Fibroblast of lung (primary cell): ENCODE measurements at places on chromosomes 3 and 15.

DNA sequence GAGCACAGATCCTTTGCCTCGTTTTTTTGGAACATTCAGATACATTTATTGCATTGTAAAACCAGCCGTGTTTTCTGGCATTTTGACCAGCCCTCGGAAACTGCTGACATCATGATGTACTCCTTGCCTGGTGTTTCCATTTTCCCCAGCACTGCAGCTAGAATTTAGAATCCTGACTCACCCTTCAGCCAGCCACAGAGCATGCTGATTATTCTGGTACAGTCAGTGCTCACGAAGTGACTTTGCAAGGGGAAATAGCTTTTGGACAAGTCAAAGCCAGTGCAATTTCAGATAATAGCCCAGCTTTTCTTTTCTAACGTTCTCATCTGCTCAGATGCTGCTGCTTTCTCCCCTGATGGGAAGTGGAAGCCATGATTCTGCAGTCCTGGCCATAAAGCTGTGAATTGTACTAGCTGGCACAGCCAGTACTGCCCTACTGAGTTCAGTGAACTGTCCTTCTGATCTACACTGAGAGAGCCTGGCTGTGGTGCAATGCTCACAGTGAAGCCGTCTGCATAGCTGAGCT lies 12.1 kb upstream of the CNBP start:
- peak; percentile 95 for DNase-seq

DNA sequence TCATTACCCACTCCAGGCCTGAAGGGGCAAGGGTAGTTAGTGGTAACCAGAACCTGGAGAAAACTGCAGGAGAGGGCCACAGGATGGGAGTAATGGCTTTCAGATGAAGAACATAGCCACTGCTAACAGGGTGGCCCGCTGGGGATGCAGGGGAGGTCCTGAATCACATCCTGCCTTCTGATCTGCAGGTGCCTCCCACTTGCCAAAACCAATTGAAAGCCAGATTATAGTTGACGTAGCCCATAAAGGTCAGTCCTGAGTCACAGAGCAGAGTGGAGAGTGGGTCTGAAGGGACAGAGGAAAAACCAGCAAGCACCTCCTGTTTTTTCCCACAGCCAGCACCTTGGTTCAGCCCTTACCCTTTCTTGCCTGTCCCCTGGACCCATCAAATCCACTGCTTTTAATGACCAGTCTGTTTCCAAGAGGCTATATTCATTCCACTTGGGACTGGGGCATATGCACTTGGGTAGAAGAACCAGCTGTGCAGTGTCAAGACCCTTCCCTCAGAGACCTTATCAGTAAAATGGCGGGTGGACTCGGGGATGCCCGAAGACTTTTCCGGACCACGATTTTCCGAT lies 646 bp upstream of the SLC35G2 start:
- peak; percentile 72 for DNase-seq

DNA sequence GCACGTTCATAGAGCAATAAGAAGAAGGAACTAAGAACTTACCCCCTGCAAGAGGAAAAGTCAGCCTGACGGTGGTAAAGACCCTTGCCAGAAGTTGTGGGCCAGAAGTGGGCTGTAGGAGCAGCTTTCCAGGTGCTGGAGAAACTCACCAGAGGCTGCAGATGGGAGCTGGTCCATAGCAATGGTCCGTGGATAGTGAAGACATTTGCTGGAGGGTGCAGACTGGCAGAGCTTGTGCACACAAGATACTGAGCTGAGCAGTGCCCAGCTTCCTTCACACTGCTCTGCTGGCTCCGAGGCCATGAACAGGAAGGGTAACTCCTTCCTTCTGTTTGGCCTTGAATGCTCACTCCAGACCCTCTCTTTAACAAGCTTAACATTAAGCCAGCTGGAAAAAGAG lies 149.8 kb upstream of the BNIP2 start:
- no peak for DNase-seq

DNA sequence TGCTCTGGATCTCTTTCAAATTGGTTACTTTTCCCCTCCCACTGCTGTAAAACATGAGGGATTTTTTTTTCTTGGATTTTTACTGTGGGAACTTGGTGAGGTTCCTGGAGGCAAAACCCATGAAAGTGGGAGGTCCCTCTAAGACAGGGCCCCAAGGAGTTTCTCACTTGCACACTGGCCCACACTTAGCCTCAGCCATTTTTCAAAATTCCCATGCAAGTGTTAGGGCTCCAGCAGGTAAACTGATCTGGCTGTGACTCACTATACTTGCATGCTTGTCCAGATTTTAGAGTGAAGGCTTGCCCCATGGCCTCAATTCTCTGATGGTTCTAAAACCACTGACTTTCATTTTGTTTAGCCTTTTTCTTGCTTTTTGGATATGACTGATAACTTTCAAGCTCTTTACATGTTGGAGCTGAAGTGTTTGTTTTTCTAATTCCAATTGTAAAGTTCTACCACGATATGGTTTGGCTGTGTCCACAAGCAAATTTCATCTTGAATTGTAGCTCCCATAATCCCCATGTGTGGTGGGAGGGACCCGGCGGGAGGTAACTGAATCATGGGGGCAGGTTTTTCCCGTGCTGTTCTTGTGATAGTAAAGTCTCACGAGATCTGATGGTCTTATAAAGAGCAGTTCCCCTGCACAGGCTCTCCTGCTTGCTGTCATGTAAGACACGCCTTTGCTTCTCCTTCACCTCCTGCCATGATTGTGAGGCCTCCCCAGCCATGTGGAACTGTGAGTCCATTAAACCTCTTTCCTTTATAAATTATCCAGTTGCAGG lies 37.7 kb downstream of the MCCC1 start:
- peak; percentile 47 for DNase-seq

- peak; percentile 69 for DNase-seq
Measured at GRCh38 chr3:100650651-100651619, 41.5 kb downstream of the ADGRG7 start.

- DNase-seq: no peak
Measured at GRCh38 chr15:89362203-89363101, 27.8 kb upstream of the POLG start.

DNA sequence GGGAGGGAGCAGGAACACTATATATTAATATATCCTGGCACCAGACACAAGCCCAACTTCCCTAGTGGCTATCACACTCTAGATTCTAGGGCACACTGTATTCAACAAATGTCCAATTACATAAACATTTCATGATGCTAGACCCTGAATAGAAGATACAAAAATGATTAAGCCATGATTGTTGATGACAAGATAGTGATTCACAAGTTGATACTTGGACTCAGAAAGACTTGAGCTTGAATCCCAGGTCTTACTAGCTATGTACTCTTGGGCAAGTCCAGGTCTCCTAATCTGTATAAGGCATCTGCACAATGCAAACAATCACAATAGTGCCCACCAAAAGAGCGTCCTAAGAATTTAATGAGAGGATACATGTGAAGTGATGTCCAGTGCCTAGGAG lies 10.0 kb upstream of the SNTN start:
- no peak for DNase-seq

DNA sequence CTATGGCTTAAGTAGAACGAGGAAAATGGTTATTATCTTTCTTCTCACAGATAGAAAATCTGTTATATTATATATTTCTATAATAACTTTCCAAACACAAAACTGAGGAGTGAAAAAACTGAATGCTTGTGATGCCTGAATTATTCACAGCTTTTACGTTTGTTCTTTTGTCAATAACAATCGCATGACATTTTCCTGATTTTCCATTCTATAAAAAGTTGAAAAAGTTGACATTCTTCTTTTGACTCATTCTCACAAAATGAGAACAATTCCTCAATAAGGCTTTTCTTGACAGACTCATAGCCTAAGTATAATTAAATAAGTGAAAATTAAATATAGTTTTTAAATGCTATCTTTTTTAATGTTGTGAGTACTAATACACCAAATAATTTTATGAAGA lies 288.8 kb upstream of the TGFBR2 start:
- no peak for DNase-seq

GRCh38 chr15:52220937-52221660 lies 29.9 kb upstream of the GNB5 start:
- DNase-seq: no peak
